WTC11 (cell line): ENCODE measurements at places on chromosomes 5 and 9. TPM values are rescaled to one million over a fixed set of nuclear protein-coding genes. Genes with fewer than 3 reads are reported as not detected.

- H3K4me1 ChIP-seq = no peaks in the 10 kb centered on the region
- no peak overlapping the region for H3K27ac ChIP-seq
- DNase-seq = no peak
- no peaks in the 10 kb centered on the region for H3K27me3 ChIP-seq
Observed at GRCh38 chr9:132644251-132644650, 25.5 kb downstream of the DDX31 start.

DNA sequence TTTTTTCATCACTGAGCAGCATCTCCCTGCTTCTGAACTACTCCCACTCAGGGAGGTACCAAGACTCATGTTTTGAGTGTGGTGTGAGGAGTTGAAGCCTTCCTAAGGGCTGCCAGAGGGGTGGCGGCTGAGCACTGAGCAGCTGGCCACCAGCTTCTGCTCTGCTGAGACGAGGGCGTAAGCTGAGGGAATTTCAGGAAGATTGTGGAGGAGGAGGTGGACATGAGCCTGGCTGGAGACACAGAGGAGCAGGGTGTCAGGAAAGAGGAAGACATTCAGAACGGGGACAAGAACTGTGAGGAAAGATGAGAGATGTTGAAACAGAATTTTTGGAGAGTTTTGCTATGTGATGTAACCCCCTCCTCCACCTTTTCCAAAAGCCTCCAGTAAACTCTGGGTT lies 7.8 kb downstream of the LCP2 start:
- peaks cover 26% of the 10 kb centered on the region for H3K36me3 ChIP-seq
- H3K27me3 ChIP-seq = peaks cover 16% of the 10 kb centered on the region
- no peak overlapping the region for H3K27ac ChIP-seq
- no peak overlapping the region for H3K4me3 ChIP-seq
- peaks cover 34% of the 10 kb centered on the region for H3K4me1 ChIP-seq

DNA sequence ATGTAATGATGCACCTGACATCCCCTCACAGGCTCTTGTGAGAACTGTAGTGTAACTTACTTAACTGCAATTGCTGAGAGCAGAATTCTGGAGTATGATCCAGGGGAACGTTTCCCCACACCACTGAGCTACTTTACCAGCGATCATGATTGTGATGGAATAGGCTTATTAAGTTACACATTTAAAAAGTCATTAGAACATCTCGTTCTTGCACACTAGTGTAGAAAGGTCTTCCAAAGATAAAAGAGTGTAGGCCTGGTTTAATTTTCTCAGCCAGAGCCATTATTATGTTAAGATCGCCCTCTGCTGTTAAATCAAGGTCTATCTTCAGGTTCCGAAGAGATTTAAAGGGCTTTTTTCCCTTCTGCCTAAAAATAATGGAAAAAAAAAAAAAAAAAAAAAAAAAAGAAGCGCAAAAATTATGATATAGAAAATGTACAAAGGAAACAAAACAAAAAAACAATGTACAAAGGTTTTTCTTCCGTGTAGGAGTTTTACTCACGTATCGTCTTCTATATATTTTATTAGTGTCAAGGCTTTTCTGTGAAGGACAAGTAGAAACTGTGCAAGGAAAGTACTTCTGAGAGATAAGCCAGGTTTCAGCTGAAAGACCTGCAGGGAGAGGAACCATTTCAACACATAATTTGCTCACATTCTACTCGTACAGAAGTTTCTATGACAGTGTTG lies 18.6 kb upstream of the MOB3B start:
- no peak overlapping the region for H3K27ac ChIP-seq
- no peak for DNase-seq
- H3K4me3 ChIP-seq = no peak overlapping the region
- no peaks in the 10 kb centered on the region for H3K27me3 ChIP-seq

- DNase-seq = no peak
- no peaks in the 10 kb centered on the region for H3K4me1 ChIP-seq
- peaks cover 2% of the 10 kb centered on the region; the same call in 1 of the 2 replicates for H3K27me3 ChIP-seq
- H3K27ac ChIP-seq = no peak overlapping the region
Observed at GRCh38 chr9:119852390-119852789, 483.2 kb upstream of the BRINP1 start.

Gene SPINK5
- 5.9 to 10.5 TPM (median 8.4 TPM) in 3 replicates for total RNA-seq

Gene PCDHB3
- total RNA-seq = 4.7 to 6.4 TPM (median 5.1 TPM) in 3 replicates
